ENCODE measurements at places on chromosomes 4 and X.

GRCh38 chr4:158319880-158320279 lies 109.6 kb downstream of the TMEM144 start:
- no peak for DNase-seq

- DNase-seq: no peak
These were observed 19.8 kb upstream of the PHKA2 start for GRCh38 chrX:19003756-19004155.

DNA sequence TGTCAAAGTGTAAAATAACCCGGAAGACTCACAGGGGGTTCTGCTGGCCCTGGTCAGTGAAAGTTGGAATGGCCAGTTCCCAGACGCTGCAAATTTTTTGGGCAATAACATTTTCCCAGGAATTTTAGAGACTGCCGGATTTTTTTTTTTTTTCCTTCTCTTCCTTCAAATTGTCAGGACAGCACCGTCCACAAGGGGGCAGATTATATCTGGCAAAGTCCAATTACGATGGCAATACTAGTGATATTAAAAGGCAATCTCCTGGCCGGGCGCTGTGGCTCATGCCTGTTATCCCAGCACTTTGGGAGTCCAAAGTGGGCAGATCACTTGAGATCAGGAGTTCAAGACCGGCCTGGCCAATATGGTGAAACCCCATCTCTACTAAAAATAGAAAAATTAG lies 20.5 kb downstream of the SLC25A5 start:
- DNase-seq: peak; percentile 7

DNA sequence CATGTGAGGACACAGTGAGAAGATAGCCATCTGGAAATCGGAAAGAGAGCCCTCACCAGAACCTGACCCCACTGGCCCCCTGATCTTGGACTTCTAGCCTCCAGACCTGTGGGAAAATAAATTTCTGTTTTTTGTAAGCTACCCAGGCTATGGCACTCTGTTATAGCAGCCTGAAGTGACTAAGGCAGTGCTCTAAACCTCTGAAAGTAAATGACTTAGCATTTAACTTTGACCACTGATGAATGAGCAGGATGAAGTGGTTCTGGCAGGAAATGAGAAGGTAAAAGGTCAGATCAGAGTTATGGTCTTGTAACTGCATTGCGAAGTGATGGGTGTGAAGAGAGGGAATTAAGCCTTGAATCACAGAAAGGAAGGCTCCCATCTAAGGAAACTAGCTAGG lies 17.0 kb downstream of the GPAT3 start:
- DNase-seq: peak; percentile 88

GRCh38 chr4:13865871-13866669 lies 238.5 kb upstream of the BOD1L1 start:
- DNase-seq: no peak

DNA sequence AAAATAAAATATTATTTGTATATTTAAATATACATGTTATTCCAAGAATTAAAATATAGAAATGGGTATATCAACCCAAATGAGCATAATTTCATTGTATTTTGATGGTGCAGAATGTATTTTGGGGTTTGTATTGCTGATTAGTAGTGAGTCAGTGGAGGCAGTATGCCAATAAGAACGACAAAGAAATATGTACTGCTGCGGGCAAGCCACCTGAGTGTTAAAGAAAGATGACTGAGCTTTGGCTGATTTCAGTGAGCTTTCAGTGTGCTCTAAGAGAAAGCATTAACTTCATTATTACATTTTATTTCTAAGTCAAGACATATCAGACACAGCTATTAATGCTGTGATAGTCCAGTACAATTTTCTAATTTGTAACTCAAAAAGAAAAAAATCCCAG lies 297.8 kb downstream of the ANK2 start:
- no peak for DNase-seq

GRCh38 chrX:15816438-15816809 lies 26.1 kb downstream of the ZRSR2 start:
- no peak for DNase-seq

DNA sequence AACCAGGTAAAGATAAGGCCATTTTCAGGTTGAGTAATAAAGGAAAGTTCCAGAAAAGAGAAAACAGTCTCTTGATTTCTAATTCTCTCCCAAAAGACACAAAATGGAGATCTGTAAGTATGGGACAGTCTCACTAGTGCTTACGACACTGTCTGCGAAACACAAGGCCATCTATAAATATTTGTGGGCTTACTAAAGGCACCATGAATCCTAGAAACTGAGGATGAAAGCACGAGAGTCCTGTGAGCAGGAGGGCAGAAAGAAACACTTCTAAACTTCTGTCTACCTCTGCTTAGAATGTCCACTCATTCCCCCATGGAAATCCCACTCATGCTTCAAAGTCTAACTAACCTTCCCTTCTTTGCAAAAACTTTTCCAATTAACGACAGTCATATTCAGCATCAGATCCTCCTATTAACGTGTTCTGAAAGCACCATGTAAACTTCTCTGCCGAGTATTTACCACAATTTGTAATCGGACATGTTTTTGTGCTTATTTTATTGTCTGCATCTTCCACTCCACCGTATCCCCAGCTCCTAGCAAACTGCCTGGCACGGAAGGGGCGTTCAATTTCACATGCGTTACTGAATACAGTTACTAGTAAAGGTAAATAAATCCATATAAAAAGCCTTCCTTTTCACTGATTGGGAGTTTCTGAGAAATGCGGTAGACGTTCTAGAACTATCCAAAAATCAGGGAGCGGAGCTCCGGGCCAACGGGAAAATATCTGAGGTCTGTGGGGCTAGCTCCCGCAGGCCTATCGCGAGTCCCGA lies 665 bp downstream of the PSMD10 start:
- no peak for DNase-seq

- DNase-seq: peak; percentile 68
These were observed 79.1 kb downstream of the CLCN4 start for GRCh38 chrX:10235851-10236250.

DNA sequence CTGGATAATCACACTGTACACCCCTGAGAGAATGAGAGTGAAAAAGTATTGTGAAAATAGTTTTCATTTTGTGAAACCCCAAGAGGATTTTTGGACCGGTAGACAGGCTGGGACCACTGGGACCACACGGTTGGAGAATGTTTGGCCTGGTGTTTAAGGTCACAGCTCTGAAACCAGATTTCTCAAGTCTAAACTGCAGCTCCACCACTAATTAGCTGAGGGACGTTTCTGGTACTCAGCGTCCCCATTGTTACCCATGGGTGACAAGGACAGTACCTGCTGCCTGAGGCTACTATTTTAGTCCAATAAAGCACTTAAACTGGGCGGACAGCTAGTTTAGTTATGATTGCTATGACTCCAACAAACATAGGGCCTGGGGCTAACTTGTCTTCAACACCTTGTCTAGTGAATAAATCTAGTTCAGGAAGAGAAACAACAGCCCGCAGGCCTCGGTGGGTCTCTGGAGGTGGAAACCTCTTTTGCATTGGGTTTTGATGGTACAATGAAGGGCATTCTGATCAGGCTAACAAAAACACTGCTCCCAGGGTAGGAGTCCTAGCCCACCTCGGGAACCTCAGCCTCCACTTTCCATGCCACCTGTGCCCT lies 509 bp upstream of the USP11 start:
- DNase-seq: no peak

DNA sequence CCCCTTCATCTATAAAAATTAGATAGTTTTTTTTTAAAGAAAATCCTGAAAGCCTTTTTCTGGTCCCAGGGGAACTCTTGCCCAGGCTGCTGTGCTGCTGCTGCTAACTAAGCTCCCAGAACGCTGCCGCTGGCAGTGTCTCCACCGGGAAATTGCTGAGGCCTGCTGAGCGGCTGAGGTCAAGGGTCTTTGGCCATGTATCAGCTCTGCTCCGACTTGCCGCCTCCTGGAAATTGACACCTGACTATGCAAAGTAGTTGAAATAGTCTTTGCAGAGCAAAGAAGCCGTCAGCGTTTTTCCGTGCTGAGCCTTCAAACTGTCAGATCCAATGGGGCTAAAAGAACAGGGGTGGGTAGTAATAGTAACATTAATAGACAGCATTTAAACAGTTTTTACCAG lies 839 bp downstream of the QDPR start:
- no peak for DNase-seq

DNA sequence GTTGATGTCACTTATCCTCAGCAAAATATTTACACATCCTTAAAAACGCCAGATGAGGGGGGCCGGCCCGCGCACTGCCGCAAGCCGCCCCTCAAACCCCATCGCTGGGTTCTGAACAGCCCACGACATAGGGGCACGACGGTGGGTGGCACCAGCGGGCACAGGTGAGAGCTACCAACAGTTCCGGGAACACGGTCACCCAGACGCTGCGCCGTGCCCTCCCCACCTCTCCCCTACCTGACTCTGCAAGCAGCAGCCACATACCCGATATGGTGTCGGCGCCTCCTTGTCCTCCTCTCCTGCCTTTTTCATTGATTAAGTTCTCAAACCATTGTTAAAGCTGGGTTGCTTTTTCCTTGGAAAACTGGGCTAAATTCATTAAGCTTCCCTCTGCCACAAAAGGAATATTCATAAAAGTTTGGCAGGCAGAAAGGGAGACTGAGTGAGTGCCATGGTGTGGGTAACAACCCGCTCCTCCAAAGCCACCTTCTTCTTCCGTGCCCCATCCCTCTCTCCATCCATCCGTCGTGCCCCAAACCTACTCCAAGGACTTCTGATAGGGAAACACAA lies 1.4 kb downstream of the RAI2 start:
- no peak for DNase-seq

GRCh38 chr4:184255871-184256642 lies 38.4 kb upstream of the ENPP6 start:
- no peak for DNase-seq

DNA sequence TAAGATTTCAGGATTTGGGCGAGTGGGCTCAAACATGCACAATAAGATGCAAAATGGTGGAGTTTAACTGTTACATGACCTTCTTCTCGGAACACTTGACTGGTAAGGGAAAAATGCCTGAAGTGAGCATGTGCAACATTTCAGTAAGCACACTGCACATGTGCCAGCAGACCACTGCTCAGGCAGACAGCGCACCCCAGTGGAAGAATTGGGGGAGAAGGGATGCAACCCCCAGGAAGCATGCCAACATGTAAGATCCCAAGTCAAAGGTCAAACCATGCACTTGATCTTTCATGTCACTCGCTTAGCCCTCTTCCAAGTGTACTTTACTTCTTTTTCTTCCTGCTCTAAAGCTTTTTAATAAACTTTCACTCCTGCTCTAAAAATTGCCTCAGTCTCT lies 256.3 kb downstream of the CENPC start:
- DNase-seq: no peak

- no peak for DNase-seq
These were observed 65.9 kb downstream of the ZNF711 start for GRCh38 chrX:85309717-85310116.

DNA sequence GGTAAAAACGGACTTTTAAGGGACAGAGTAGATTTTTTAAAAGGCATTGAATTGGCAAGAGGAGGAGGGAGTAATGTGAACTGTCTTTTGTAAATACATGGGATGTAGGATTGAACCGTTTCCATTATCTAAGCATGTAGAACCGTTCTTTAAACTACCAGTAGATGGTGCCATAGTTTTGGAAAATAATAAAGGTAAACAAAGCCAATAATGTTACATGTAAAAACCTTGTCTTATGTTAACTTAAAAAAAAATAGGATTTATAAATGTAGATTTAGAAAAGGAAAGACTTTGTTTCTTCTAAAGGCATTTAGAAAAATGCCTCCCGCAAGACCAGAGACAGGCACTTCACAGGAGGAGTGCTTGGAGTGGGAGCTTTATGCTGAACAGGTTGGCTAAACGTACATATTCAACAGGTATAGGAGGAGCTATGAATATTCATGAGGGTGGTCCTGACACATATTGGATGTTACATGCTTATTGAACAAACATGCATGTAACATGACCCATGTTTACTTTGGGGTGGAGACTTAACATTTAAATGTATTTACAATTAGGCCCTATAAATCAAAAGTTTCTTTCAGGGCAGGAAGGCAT lies 45.5 kb upstream of the FAM241A start:
- DNase-seq: peak; percentile 37

DNA sequence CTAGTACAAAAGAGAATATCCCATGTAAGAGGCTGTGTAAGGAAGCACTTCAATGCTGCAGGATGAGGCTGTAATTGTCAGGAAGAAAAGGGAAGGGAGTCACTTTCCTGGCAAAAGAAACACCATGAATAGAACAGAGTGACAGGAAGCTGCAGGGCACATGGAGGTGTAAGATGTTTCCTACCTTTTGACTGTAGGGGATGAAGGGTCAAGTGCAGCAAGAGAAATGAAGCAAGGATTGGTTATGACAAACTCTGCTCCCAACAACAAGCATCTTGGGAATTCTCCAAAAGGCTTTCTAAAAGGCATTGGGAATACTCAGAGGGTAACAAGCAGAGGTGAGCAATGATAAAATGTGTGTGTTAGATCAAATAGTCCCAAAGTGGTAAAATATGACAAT lies 74.3 kb upstream of the NPY2R start:
- DNase-seq: no peak

- peak; percentile 27 for DNase-seq
These were observed 14.6 kb downstream of the RAB9B start for GRCh38 chrX:103817502-103817901.

DNA sequence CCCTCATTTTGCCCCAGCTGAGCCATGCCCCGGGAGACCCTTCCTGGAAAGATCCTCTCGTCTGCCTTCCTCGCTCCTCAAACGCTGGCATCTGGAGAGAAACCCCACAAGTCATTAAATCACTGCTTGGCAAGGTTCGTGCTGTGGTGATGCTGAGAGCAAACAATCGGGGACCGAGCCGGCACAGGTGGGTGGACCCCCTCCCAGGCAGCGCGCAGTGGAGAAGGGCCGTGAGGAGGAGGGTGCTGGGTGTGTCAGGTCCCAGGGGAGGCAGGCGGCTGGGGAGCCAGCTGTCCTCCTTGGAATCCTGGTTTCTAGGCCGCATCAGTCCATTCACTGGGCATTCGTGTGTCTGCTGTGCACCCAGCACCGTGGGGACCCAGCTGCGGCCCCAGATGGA lies 64.9 kb upstream of the PSAPL1 start:
- no peak for DNase-seq

DNA sequence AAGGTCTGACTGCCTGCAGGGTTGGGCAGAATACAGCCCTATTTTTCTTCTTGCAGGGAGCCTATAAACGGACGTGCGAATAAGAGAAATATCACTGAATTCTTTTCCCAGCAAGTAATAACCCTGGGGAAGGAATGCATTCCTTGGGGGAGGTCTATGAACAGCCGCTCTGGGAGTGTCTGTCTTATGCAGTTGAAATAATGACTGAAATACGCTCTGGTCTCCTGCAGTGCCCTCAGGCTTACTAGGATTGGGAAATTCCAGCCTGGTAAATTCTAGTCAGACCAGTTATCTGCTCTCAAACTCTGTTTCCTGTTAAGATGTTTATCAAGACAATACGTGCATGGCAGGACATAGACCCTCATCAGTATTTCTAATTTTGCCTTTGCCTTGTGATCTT lies 72.1 kb upstream of the FAM241A start:
- no peak for DNase-seq

DNA sequence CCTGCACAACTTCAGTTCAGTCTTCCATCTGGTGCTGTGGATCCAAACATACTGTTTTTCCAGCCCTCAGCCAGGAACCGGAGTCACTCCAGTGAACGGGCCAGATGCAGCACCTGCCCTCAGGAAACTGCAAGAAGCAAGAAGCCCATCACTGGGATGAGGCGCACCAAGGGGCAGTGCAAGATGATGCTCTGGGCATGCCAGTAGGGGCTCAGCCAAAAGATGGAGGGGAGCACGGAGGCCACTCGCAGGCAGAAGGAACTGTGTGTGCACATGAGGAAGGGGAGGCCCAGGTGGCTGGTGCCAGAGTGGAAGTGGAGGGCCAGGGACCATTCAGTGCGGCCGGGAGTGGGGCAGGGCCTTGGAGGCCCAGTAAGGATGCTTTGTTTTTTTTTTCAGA lies 161.7 kb upstream of the MAMLD1 start:
- no peak for DNase-seq

- DNase-seq: peak; percentile 8
These were observed 680 bp downstream of the MAEA start for GRCh38 chr4:1290165-1290977.
